ENCODE measurements at places on chromosomes 7 and 10.
A peak's percentile ranks its signal among the peaks of the same experiment; 100 is the strongest.

DNA sequence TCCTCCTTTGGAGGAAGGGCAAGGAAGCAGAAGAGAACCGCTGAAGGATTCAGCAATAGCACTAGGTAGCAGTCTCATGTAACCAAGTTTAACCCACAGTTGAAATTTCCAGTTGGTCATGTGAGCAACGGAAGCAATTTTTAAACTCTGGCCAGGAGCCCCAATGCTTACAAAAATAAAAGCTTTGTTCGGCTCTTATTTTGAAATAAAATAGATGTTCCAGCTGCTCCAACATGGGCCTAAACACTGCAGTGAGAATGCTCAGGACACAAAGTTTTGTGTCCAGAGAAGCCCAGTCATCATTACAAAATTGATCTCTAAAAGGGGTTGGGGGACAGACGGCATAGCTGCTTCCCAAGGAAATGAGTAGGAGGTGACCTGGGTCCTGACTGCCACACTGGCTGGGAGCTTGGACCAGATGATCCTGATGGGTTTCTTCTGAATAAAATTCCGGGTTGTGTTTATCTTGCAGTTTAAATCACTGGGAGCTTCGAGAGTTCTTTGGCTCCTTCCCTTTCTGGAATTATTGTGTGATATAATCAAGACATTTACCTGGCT, 452 bp upstream of the TMEM140 start:
- no peak for DNase-seq

DNA sequence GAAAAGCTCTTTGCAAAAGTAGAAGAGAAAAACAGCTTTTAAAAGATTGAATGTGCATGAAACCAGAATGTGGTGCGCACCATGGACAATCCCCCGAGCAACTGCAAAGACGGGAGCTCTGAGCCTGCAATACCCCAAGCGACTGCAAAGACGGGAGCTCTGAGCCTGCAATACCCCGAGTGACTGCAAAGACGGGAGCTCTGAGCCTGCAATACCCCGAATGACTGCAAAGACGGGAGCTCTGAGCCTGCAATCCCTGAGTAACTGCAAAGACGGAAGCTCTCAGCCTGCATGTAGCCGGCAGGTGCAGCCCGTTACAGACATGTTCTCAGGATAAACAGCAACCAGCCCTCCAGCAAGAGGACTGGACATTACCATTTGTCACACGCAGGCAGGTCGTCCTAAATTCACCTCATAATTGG, 6.2 kb downstream of the ZNF775 start:
- DNase-seq: no peak

DNA sequence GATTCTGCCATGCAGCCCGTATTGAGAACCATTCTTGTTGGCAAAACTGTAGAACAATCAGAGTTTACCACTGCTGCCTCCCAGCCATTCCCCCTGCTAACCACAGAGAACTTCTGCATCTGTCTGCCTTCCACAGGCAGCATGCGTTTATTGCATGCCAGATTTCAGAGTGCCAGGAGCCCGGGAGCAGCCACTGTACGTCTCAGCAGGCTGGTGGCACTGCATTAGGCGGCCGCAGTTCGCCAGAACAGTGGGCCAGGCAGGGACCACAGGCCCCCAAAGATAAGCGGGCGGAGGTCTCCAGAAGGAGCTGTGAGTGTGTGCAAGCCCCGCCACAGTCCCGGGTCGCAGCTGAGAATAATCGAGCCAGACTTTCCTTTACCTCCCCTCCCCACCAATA, 31.8 kb downstream of the ZNF467 start:
- no peak for DNase-seq

DNA sequence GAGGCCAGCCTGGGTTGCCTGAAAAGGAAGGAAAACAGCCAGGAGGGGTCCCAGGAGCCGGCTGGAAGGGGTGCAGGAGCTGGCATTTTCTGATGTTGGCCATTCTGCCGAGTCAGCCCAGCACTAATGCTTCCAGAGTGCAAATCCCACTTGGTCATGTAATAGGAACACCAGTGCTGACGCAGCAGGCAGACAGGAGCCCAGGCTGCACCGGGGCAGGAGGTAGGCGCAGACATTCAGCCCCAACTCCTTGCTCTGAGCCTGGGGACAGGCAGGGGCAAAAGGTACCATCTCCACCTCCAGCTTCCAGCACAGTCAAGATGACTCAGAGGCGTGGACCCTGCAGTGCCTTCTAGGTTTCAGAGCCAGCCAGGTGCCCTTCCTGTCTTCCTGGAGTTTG, 10.2 kb upstream of the YWHAG start:
- DNase-seq: no peak

GRCh38 chr10:72315611-72316385, 38.9 kb downstream of the DNAJB12 start:
- DNase-seq: no peak

GRCh38 chr10:48306870-48307710, 613 bp downstream of the MAPK8 start:
- DNase-seq: peak; percentile 7

DNA sequence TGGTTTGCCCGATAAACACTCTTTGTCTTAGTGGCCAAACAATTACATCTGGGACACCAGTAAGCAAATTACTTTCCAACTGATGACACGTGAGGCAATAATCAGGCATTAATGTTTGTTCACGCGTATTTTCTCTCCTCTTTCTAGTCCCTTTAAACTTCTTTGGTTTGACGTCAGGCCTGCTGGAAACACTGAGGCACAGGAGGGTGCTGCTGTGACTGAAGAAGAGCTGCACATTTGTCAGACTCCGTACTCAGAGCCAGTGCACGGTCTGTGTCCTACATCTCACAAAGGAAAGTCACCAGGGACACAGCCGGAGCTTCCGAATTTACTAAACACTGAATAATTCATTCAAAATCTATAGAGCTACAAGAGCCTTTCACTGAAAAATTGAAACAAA, 57.6 kb upstream of the ANAPC16 start:
- no peak for DNase-seq

DNA sequence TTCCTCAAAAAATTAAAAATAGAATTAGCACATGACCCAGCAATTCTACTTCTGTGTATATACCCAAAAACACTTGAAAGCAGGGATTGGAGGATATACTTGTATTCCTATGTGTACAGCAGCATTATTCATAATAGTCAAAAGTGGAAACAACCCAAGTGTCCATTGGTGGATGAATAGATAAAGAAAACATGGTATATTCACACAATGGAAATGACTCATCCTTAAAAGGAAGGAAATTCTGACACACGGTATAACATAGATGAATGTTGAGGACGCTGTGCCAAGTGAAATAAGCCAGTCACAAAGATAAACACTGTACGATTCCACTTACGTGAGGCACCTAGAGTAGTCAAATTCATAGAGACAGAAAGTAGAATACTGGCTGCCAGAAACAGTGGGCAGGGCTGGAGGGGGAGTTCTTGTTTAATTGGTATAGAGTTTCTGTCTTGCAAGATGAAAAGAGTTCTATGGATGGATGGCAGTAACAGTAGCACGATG, 26.6 kb upstream of the KAT6B start:
- DNase-seq: peak; percentile 66

- peak; percentile 56 for DNase-seq
Observed at GRCh38 chr10:8301831-8302230, 247.3 kb downstream of the GATA3 start.

DNA sequence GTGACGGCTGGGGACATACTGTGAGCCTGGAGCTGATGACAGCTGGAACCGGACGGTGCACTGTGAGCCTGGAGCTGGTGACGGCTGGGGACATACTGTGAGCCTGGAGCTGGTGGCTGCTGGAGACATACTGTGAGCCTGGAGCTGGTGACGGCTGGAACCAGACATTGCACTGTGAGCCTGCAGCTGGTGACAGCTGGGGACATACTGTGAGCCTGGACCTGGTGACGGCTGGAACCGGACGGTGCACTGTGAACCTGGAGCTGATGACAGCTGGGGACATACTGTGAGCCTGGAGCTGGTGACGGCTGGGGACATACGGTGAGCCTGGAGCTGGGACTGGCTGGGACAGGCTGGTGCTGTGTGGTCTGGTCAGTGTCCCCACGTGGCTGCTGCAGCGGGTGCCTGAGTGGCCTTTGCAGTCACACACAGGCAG, 47.9 kb downstream of the PTPRN2 start:
- DNase-seq: no peak

- no peak for DNase-seq
Observed at GRCh38 chr10:30171601-30172000, 112.2 kb upstream of the JCAD start.

GRCh38 chr10:109889867-109890266, 33.4 kb downstream of the XPNPEP1 start:
- peak; percentile 80 for DNase-seq
